Stimulated activated CD4-positive, alpha-beta T cell treated with anti-CD3 and anti-CD28 coated beads, Interleukin-12 subunit alpha, Interleukin-12 subunit beta, amount 100 ng/mL, for 4 hours (primary cell): ENCODE measurements at places on chromosomes 6 and 20.

DNA sequence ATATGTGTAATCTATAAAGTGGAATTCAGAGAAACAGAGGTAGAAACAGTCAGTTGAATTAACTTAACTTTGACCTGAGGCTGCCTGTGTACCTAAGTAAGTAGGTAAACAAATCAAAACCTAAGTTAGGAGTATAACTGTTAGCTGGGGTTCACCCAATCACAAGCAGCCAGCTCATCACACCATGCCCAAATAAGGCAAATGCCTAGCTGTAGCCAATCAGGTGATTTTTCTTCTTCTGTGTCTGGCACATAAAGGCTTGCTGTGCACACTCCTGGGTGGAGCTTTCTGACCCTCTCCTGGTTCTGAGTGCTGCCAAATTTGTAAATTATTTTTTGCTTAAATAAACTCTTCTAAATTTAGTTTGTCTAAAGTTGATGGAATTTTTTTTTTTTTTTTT is 54.7 kb upstream of the TRIM39 start:
- no peak for DNase-seq

GRCh38 chr6:71410681-71411080 is 122.1 kb downstream of the OGFRL1 start:
- no peak for DNase-seq

GRCh38 chr6:169811521-169812256 is 60.3 kb downstream of the ERMARD start:
- DNase-seq = no peak

GRCh38 chr20:37390891-37391525 is 45.1 kb downstream of the SRC start:
- no peak for DNase-seq

- no peak for DNase-seq
These were observed 70.9 kb downstream of the ATP9A start for GRCh38 chr20:51697096-51697826.
